ENCODE measurements at places on chromosomes 3 and 15. TPM values are rescaled to one million over a fixed set of nuclear protein-coding genes. Genes with fewer than 3 reads are reported as not detected.

GRCh38 chr3:61173676-61174075 lies 77.6 kb downstream of the FHIT start:
- DNase-seq: no peak

DNA sequence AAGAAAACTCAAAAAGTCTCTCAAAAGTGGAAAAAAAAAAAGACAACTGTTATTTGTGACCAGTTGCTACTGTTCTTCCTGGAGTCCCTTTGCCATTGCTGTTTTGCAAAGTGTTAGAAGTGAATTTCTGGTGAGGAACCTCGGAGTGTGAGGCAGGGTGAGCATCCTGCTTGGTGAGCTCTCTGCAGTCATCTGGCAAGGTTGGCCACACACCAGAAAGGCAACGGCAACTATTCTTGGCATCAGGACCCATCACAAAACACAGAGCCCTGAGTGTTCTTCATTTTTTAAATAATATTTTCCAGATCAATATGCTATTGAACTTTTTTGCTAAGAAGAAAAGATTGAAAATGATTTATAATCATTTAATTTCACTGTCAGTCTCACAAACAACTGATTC lies 60.7 kb downstream of the CGNL1 start:
- no peak for DNase-seq

DNA sequence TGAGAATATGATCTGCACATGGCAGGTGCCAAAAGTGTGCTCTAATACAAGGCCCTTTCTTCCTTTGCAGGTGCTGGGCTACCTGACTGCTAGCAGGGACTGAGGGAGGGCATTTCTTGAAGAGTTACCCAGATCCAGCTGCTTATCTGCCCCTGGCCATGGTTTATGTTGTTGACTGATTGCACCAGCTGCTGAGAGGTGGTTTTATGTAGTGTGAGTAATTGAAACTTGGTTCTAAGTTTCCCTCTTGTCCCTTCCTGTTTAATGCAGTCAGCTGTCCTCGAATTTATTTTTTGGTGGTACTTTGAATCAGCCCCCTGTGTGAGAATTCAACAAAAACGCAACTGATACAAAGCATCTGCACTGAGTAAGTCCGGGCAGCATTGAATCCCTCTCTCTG lies 288.3 kb upstream of the C2CD4B start:
- no peak for DNase-seq

GRCh38 chr3:31579828-31580227 lies 47.1 kb downstream of the STT3B start:
- no peak for DNase-seq

IL5RA gene
- total RNA-seq: 0.78 TPM

DNA sequence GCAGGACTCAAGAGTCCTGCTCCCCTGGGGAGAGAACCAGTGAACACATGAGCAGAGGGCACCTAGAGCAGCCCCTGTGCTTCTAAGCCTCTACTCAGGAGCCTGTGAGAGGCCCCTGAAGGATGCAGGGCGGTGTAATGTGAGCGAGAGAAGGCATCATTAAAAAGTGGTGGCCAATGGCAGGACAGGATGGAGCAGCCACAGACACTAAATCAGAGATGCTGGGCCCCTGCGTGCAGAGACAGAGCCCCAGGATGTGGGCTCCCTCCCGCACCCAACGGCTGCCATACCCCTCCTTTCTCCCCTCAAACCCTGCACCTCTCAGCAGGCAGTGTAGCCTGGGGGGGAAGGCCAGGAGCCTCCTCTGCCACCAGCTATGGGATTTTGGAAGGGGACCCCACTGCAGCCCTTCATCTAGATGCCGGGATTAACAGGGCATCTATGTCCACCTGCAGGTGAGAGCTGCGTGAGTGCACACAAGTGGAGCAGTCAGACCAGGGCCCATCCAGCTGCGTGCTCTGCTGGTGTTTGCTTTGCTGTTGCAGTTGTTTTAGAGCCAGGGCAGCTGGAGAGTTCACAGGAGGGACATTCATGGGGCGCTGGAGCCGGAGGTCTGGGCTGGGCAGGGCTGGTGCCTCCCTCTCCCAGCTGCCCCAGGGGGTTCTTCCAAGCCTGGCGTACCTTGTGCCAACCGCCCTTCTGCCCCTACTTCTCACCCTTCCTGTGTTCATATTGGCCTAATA lies 5.1 kb upstream of the IQSEC1 start:
- DNase-seq: peak; percentile 60

TRPC1 gene
- 157 TPM for total RNA-seq

DNA sequence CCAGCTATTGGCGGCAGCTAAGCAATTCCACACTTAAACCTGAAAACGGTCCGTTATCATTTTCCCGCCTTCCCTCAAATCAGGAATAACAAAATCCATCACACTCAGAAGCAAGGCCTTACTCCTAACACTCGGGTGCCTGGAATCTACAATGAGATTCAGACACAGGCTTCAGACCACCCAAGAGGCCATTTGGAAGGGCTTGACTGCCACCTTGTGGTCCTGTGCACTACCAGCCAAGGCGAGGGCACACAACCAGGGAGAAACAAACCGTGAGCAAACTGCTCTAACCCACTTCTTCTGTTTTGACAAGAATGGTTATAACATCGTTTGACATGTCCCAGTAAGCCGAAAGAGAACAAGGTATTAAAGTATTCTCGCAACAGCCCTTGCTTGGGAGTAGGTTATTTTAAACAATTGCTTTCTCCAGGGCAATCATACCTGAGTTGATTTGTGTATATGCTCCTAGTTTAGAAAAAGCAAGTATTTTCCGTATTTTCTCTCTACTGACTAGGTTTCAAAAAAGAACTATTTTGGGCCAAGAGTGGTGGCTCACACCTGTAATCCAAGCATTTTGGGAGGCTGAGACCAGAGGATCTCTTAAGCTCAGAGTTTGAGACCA lies 40.1 kb upstream of the TAFA4 start:
- peak; percentile 23 for DNase-seq

ADIPOQ gene
- not detected for total RNA-seq

- no peak for DNase-seq
Measured at GRCh38 chr3:80010021-80010571, 242.3 kb upstream of the ROBO1 start.

DNA sequence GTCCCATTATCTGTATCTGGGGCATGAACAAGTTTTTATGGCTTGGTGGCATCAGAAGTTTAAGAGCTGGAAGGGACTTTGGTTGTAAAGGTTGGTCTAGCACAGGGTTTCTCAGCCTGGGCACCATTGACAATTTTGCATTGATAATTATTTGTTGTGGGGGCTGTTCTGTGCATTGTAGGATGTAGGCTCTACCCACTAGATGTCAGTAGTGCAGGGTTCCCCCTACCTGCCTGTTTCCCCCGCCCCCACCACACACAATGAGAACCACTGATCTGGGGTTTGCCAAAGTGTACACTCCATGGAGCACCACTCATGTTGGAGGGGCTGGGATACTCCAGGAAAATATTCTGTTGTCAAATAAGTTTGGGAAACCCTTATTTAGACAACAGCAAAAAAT lies 42.7 kb downstream of the PLCL2 start:
- no peak for DNase-seq

DNA sequence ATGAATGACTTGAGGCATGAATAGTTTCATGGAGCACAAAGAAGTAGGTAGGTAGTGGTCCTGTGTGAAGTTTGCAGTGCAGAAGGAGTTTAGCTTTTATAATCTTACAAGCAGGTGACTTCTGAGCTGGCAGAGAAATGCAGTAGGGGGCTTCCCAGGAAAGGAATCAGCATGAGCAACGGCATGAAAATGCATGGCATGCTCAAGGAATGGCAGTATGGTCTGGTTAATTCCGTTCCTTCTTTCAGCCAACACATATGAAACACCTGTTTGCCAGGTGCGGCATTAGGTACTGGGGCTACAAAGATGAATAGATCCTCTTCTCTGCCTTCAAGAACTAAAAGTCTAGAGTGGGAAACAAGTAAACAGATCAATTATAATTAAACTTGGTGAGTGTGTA lies 138.0 kb upstream of the BHLHE40 start:
- no peak for DNase-seq

FGD5 gene
- total RNA-seq: 2.7 TPM

DNA sequence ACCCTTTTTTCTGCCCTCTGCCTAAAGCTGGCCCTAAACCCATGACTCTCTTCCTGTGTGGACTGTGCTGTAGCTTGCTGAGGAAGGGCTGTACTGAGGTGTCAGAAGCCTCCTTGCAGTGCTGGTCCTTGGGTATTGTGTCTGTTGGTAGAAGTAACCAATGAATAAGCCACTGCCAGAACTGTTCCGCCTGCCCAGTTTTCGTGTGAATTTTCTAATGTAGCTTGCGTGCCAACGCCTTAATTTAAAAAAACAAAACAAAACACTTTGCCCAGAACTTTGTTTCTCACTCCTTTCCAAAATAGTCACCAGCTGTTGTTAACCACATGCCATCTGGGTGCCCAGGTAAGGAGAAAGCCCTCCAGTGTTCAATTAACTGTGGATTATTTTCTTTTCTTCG lies 101.9 kb downstream of the KLHL25 start:
- no peak for DNase-seq

DNA sequence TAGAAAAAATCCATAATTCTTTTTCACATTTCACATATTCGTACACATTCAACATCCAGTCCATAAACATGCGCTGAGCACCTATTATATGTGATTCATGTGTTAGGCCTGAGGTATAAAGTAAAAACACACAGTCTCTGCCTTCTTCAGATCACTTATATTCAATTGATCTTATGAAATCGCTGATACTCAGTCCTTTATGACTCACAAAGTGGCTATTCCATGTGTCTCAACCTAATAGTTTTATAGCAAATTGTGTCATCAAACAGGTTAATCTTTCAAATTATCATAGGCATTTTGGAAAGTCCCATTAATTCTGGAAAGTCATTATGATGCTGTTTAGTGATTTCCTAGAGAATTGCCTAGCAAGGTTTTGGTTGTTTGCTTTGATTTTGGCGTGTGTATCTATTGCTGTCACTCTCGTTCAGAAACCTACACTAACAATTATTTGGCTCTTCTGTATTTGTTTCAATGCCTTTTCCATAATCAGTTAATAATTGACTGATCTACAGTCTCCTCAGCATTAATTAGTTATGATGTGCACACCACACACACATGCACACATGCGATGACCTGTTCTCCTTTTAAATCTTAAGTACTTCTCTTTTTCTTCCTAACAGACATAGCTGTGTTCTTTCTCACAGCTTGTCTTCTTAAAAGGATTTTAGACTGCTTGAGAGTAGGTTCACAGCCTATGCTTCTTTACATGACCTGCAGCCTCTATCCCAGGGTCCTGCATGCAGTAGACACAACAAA lies 353.1 kb downstream of the MECOM start:
- DNase-seq: no peak

DNA sequence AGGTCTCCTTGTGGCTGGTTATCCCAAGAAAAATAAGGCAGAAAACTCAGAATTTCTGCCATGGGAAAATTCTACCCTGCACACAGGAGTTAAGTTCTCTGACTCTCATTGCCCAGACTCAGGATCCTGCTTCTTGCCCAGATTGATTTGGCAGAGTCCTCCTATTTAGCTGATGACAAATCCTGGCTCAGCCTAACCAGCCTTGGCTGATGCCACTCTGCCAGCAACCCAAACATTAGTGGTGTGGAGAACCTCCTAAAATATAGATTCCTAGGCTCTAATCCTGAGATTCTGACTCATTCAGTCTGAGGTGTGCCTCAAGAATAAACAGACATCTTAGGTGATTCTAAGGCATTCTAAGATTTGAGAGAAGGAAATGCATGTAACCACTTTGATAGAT lies 60.5 kb upstream of the ACTC1 start:
- DNase-seq: peak; percentile 46

DNA sequence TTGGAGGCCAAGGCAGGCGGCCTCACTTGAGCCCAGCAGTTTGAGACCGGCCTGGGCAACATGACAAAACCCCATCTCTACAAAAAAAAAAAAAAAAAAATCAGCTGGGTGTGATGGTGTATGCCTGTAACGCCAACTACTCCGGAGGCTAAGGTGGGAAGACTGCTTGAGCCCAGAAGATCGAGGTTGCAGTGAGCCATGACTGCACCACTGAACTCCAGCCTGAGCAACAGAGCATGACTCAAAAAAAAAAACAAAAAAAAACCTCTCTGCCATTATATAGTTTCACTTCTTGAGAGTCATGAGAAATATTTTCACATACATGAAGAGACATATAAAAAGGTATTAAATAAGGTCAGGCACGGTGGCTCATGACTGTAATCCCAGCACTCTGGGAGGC lies 45.9 kb upstream of the CP start:
- no peak for DNase-seq

- DNase-seq: no peak
Measured at GRCh38 chr3:126613479-126614188, 41.3 kb downstream of the TXNRD3 start.

- DNase-seq: no peak
Measured at GRCh38 chr3:30672287-30672735, 65.9 kb downstream of the TGFBR2 start.

DNA sequence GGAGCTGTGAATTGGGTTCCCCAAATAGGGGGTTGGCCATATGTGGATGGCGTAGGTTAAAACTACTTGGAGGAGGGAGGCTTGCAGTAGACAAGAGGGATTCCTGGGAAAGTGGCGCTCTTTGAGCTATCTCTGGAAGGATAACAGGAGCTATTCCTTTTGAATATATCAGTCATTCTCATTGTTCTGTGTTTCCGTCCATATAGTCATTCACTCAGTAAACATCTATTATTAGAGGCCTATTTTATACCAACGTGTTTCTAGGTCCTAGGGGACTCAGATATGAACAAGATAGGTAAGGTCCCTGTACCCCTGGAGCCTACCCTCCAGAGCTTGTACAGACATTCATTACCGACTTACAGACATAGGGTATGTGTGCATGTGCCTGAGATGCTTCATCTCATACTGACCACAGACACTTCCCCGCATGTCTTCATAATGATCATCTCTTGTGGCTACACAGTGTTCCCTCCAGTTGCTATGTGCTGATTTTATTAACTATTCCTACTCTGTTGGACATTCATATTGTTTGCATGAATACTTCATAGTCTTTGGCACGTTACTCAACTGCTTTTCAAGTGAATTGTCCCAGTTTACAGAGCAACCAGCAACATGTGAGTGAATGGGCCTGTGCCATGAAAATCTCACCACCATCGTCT lies 55.8 kb upstream of the VILL start:
- DNase-seq: no peak

C3orf20 gene
- 0.16 TPM for total RNA-seq

NAA80 gene
- 4.5 TPM for total RNA-seq

DNA sequence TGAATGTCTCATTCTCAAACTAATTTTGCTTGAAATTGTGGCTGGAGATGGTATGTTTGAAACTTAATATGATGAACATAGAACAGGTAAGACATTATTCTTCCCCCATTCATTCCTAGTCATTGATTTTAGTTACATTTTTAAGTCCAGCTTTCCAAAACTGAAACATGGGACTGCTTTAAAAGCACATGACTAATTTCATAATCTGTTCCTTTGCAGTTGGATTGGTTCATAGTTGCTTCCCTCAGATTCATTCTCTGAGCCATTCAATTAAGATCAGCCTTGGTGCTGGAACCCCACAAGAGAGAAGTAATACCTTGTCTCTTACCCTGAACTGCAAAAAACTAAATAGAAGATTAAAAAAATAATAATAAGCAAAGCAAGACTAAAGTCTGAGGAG lies 87.5 kb upstream of the TGFBR2 start:
- no peak for DNase-seq

DNA sequence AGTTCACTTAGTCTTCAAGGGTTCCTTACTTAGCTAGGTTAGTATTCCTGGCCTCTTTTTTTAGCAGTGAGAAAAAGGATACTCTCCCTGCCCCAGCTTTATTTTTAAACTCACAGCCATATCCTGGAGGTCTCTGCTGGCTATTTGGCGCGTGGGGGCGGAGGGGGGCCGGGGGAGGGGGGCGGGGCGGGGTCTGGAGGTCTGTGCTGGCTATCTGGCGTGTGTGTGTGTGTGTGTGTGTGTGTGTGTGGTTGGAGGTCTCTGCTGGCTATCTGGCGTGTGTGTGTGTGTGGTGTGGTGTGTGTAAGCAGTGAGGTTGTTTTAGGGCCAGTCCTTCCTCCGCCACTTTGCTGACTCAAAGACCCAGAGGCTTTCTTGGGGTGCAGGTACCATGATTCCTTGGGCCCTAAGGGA lies 579 bp upstream of the PLAAT1 start:
- no peak for DNase-seq

Data from occipital lobe (tissue), 3 donors.